ENCODE measurements at places on chromosomes 3 and 15. TPM values are rescaled to one million over a fixed set of nuclear protein-coding genes. Genes with fewer than 3 reads are reported as not detected.
A peak's percentile ranks its signal among the peaks of the same experiment; 100 is the strongest.

DNA sequence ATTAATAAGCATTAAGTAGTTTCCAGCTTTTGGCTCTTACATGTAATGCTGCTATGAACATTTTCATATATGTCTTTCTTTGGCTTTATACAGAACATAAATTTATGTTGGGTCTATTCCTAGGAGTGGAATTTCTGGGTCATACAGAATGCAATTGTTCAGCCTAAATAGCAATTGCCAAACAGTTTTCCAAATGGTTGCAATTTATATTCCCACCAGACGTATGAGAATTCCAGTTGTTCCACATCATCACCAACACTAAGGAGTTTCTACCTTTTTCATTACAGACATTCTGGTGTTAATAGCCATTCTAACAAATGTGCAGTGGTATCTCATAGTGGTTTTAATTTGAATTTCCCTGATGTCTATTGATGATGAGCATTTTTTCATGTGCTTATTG is 160.1 kb upstream of the TMC3 start:
- no peak for DNase-seq
- peaks cover 26% of the 10 kb centered on the region for H3K4me1 ChIP-seq
- no peaks in the 10 kb centered on the region for H3K27me3 ChIP-seq
- H3K27ac ChIP-seq = no peak overlapping the region

DNA sequence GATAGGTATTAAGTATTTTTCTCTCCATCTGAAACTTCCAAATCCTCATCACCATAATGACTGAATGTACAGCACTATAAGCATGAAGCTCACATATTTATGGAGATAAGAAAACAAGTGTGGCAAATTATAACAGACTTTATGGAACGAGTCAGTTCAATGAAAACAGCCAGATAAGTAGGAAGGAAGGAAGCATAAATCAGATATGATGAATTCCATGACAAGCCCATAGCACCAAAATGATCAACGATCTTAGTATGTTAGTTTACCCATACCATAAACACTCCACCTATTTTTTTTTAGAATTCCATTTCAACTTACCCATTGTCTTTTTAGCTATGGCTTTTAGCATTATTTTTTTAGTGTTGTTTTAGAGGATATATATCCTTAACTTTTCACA is 169.5 kb downstream of the TNIK start:
- H3K27ac ChIP-seq = peak overlapping the region; percentile 20
- no peaks in the 10 kb centered on the region for H3K36me3 ChIP-seq
- DNase-seq = peak; percentile 64
- H3K4me1 ChIP-seq = peaks cover 39% of the 10 kb centered on the region
- no peaks in the 10 kb centered on the region for H3K27me3 ChIP-seq
- no peak overlapping the region for H3K4me3 ChIP-seq

Gene DHX30
- 86.9 TPM for total RNA-seq

DNA sequence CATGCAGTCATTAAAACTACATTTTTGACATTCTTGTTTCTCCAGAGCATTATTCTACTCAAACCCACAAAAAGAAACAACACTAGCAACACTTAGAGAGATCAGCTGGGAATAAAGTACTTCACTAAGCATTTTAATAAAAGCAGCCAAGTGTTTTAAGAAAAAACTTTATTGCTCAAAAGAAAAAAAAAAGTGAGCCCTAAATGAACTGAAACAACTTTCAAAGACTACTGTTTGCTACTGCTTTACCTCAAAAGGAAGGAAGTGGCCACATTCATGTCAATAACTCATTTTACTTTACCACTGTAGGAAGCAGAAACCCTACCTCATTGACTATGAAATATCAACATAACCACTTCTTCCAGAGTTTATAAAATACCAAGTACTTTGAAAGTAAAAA is 91.3 kb downstream of the UACA start:
- H3K36me3 ChIP-seq = peaks cover 14% of the 10 kb centered on the region
- H3K4me3 ChIP-seq = no peak overlapping the region
- no peak overlapping the region for H3K27ac ChIP-seq

Gene SLC22A13
- total RNA-seq = 0.44 TPM

GRCh38 chr3:59310736-59311135 is 260.9 kb upstream of the CFAP20DC start:
- DNase-seq = no peak
- no peaks in the 10 kb centered on the region for H3K4me1 ChIP-seq
- H3K36me3 ChIP-seq = no peaks in the 10 kb centered on the region
- H3K27me3 ChIP-seq = no peaks in the 10 kb centered on the region

DNA sequence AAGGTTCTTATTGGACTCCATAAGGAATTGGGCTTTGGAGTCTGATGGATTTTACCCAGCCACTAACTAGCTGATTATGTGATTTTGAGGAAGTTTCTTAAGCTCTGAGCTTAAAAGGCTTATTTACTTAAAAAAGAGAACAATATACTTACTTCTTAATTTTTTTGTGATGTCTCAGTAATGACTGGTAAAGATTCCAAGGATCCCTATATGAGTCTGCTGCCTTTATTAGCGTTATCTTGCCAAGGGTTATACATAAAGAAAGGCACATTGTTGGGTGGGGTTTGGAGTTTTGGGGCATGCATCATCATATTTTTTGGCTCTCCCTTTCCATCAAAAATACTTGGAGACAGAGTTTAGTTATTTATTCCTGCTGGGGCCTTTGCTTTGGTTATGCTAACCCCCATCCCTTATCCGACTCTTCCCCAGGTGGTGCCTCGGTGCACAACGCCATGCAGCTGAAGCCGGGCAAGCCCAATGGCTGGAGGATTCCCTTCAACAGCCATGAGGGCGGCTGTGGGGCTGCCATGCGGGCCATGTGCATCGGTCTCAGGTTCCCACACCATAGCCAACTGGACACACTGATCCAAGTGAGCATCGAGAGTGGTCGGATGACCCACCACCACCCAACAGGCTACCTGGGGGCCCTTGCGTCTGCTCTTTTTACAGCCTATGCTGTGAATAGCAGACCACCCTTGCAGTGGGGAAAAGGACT is 6.7 kb downstream of the ADPRH start:
- no peaks in the 10 kb centered on the region for H3K27me3 ChIP-seq
- no peaks in the 10 kb centered on the region for H3K36me3 ChIP-seq
- H3K4me1 ChIP-seq = no peaks in the 10 kb centered on the region

- H3K27ac ChIP-seq = no peak overlapping the region
- DNase-seq = no peak
- H3K4me3 ChIP-seq = no peak overlapping the region
- H3K27me3 ChIP-seq = no peaks in the 10 kb centered on the region
Measured at GRCh38 chr3:110971010-110971601, 100.5 kb upstream of the NECTIN3 start.

- H3K4me1 ChIP-seq = no peaks in the 10 kb centered on the region
- no peak for DNase-seq
- no peaks in the 10 kb centered on the region for H3K27me3 ChIP-seq
- H3K4me3 ChIP-seq = no peak overlapping the region
- no peak overlapping the region for H3K27ac ChIP-seq
Measured at GRCh38 chr3:13504161-13504831, 24.2 kb downstream of the HDAC11 start.

Measured in endothelial cell of umbilical vein (primary cell).